ENCODE measurements at places on chromosomes 3 and 15. TPM values are rescaled to one million over a fixed set of nuclear protein-coding genes. Genes with fewer than 3 reads are reported as not detected.

- no peak for DNase-seq
Observed at GRCh38 chr15:90585863-90586262, 56.1 kb downstream of the CRTC3 start.

DNA sequence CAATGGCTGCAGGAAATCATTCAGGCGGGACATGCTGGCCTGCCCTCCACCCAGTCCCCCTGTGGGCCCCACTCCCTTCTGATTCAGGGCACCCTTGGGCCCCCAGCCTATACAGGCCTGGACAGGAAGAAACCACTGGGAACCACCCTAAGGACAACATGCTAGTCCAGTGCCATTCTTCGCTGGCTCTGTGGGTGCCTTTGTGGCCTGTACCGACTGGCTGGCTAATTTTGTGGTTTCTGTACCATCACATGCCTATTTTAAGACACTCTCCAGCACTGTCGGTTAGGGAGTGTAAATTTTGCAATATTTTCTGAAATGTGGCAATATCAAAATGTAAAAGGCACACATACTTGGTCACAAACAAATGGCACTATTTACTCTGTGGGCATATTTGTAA is 61.4 kb upstream of the POLG start:
- no peak for DNase-seq

GRCh38 chr3:133857767-133858166 is 37.9 kb downstream of the RAB6B start:
- no peak for DNase-seq

- no peak for DNase-seq
Observed at GRCh38 chr3:67460841-67461510, 193.4 kb downstream of the SUCLG2 start.

- no peak for DNase-seq
Observed at GRCh38 chr15:61227950-61228936, 859 bp downstream of the RORA start.

DNA sequence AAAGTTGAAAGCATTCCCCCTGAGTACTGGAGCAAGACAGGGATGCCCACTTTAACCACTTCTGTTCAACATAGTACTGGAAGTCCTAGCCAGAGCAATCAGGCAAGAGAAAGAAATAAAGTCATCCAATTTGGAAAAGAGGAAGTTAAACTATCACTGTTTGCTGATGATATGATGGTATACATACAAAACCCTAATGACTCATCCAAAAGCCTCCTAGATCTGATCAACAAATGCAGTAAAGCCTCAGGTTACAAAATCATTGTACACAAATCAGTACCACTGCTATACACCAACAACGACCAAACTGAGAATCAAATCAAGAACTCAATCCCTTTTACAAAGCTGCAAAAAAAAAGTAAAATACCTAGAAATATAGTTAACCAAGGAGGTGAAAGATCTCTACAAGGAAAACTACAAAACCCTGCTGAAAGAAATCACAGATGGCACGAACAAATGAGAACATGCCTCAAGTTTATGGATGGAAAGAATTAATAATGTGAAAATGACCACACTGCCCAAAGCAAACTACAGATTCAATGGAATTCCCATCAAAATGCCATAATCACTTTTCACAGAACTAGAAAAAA is 40.3 kb downstream of the RPL39L start:
- DNase-seq: no peak

- no peak for DNase-seq
Observed at GRCh38 chr3:38404286-38404685, 49.4 kb upstream of the ACVR2B start.

DNA sequence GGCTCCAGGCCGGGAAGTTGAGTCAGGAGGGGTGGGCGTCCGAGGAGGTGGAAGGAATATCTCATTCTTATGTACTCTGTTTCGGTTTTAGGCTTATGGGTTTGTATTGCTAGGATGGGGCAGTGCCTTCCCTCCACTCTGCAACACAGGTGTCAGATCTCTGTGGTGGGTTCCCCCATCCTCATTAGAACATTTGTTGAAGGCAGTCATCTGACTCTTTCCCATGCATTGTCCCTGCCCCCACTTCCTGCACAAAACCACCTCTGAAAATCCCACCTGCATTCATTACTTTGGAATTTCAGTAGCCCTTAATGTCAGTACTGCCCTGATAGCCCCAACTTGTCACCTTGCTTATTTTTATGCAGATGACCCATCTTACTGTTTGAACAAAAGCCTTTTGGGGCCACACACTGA is 29.5 kb downstream of the GYG1 start:
- DNase-seq: no peak

DNA sequence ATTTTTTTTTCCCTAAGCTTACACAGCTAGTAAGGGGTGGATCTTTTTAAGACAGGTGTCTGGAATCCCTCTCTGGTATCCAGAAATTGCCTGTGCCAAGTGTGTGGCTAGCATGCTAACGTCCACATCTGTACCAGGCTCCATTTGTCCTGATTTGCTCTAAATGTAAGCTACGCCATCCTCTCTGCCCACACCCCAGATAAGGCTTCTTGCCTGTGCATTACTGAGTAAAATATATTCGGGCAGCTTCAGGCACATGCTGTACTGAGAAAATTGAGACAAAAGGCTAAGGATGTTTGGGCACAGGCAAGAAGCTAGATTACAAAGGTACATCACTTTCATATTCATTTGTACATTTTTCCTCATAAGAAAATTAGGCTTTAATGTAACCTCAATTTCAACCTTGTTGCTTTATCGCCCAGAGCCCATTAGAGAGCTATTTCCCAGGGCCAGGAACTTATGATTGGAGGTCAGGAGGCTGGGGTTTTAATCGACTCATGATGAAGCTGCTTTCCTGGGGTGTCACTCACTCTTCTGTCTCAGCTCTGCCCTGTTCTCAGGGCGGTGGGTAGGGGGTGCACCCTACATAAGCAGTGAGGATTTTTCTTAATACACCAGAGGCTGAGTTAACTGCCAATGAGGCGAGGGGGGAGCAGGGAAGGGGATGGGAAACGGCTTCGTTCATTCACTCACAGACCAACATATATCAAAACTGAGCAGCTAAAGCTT is 106.3 kb downstream of the RORA start:
- no peak for DNase-seq

DNA sequence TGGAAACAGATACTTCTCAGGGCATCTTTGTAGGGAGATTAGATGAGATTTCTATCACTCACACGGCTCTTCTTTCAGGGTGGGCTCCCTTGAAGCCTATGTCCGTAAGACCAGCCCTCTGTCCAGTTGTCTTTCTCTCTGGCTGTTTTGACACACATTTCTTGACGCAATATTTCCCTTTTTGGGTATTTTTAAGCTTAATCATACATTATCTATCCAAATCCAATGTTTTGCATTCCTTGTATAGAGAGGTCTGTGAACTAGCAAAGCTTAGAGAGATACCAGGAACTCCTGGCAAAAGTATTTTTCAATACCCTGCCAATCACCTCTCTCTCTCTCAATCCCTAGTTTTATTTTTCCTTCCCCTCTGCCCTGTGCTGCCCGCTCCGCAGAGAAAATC is 79.3 kb downstream of the EOMES start:
- no peak for DNase-seq

DNA sequence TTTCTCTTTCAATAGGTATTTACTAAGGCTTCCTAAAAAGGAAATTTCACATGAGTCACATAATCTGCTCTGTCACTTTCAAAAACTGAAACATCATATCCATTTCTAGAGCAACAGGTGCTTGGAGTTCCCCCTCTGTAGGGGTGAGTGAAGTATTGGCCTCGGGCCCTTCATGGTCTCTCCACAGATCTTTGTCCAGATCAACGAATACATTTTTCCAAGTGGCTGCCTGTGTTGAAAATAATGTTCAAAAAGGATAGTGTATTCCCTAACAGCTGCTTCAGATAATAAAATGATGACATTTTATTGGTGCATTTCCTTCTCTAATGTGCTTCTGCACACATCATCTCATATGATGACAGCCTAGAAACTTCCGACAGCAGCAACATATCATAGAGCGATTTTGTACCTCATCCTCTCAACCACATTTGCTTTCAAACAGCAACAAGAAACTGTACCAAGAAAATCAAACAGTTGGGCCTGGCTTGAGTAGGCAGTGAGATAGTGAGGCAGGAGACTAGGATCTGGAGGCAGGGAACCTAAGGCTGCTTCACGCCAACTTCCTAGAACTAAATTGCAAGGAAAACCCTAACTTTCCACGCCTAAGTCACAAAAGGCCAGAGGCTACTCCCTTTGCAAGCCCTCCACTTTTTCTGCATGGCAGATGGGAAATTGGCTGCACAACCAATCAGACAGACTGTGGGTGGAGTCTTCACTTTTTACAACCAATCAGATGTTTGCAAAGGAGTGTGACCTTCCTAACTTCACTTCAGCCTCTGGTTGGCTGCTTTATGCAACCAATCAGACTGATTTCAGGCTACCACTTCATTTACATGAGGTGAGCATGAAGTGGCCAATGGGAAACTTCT is 340.2 kb downstream of the LRRC3B start:
- no peak for DNase-seq

DNA sequence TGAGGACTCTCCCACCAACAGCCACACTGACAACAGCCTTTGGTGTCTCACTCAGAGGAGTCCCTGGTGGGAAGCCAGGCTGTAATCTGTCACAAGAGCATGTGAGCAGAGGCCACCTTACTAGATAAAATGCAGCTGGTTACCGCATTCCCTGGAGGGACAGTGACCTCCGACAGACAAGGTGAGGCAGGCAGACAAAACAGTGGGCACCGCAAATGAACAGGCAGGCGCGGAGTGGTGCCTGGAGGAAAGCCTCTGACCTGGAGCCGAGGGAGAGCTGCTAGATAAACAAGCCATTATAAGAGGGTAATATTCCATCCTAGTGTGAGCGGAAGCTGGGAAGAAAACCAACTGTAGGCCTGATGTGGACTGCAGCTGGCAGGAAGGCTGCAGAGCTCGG is 736.4 kb downstream of the FHIT start:
- DNase-seq: no peak

GRCh38 chr3:121975702-121976302 is 46.2 kb downstream of the ILDR1 start:
- no peak for DNase-seq

GRCh38 chr15:45522328-45523165 is at the start of gene SLC30A4:
Gene SLC30A4 (minus strand): TSS chr15:45522755. CDS start chr15:45522354, 401 bp downstream.
- DNase-seq: peak; percentile 56

- DNase-seq: no peak
Observed at GRCh38 chr15:59522988-59523461, 85.0 kb downstream of the FAM81A start.

DNA sequence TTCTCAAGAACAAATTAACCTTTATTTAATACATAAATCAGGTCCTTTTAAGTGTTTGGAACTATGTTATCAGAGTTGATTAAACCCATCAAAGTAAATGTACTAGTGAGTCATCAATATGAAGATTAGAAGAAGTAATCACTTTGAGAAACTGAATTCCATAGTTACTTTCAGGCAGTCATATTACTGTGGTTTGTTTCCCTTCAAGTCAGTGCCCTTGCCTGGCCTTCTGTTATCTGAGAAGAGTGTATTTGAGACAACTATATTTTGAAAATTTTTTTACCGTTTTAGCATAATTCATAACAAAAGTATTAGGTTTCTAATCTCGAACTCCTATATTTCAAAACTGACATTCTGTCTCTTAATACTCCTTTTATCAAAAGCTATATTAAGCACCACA is 73.6 kb downstream of the GMPS start:
- no peak for DNase-seq

DNA sequence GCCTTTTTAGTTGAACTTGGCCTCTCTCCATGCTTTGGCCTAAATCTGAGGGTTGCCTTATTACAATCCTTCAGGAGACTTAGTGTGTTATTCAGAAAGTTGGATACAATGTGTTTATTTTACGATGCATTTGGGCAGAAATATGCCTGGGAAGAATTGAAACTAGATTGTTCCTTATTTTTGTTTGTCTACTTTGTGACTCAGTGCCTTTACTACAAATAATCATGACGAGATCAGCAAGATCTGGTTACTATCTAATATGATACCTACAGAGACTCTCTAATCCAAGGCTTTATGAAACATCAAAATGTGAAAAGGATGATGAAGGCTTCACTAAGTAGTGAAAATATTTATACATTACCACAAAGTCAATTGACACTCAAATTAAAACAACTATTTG is 82.2 kb downstream of the RBMS3 start:
- no peak for DNase-seq

DNA sequence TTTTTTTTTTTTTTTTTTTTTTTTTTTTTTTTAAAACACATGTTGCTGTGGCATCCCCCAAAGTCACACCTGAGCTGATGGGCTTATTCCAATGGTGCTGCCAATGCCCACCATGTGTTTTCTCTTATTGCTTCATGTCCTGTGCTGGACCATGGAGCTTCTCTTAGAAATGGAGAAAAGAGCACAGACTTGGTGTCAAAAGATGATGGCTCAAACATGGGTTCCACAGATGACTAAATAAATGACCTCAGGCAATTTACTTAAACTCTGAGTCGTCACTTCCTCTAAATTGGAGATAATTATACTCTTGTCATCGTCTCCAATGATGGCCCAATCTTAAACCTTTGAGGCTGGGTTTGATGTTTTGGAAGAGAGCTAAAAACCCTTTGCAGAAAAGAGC is 28.1 kb downstream of the CHST2 start:
- no peak for DNase-seq

- DNase-seq: no peak
Observed at GRCh38 chr3:52292247-52293065, 4.8 kb downstream of the GLYCTK start.

FAH gene
- 1.6 TPM for total RNA-seq

ROPN1 gene
- 0.16 TPM for total RNA-seq

ATP13A4 gene
- total RNA-seq: 17.2 TPM

EXOG gene
- total RNA-seq: 18.9 TPM

RBP2 gene
- total RNA-seq: not detected

NANOGP8 gene
- total RNA-seq: not detected

ZNF860 gene
- total RNA-seq: 2.8 TPM

PLAAT1 gene
- 8.1 TPM for total RNA-seq

Measured in occipital lobe (tissue), 3 donors.